ENCODE measurements at places on chromosomes 6 and 20.

- no peak for DNase-seq
Observed at GRCh38 chr6:165848086-165848426, 185.0 kb upstream of the PDE10A start.

- DNase-seq: no peak
Observed at GRCh38 chr6:35600659-35601125, 88.0 kb upstream of the TULP1 start.

- DNase-seq: peak; percentile 21
Observed at GRCh38 chr6:151475653-151476523, 17.9 kb upstream of the CCDC170 start.

DNA sequence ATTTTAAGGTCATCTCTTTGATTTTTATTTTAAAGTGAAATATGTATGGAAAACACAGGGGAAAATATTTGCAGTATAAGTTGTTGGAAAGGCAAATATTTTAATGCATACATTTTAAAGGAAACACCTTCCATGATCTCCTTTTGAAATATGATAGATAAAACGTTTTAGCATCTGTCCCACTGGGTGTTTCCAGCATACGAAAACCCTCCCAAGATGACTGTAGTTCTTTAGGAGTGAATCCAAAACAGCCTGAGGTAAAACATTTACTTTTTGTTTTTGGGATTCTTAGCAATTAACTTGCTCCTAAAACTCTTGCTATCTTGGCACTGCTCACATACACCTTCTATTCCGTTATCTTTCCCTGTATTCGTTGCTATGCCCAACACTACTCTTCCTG is 210.0 kb downstream of the EPHA7 start:
- no peak for DNase-seq

DNA sequence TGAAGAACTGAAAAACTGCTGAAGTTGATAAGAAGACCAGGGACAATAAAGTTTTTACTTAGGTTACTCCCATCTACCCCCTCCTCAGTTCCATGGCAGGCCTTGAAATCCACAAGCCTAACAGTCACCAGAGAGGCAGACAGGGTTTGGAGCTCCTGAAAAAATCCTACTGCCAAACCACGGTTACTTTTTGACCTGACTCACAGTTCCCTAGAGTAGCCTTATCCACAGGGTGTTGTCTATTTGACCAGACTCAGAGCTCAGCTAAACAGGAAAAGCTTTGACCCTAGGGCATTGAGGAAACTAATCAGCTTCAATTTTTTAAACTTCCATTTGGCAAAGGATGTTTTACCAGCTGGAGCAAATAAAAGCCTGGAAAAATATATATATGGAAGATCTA is 257.7 kb upstream of the NT5E start:
- DNase-seq: no peak

GRCh38 chr6:138240476-138241245 is 22.4 kb upstream of the PBOV1 start:
- no peak for DNase-seq

GRCh38 chr6:71262914-71263313 is 25.7 kb upstream of the OGFRL1 start:
- DNase-seq: no peak

DNA sequence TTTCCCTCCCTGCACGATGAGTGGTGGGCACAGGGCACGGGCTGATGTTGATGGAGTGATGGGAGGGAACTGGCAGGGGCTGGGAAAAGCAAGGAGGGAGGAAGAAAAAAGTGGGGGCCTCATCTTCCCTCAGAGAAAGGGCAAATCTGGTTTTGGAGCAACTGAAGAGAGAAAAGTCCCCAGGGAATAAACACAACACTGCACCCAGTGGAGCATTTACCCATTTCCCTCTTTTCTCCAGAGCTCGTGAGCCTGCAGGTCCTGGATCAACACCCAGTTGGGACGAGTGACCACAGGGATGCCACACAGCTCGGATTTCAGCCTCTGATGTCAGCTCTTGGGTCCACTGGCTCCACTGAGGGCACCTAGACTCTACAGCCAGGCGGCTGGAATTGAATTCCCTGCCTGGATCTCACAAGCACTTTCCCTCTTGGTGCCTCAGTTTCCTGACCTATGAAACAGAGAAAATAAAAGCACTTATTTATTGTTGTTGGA is 11.4 kb downstream of the MICA start:
- DNase-seq: no peak

DNA sequence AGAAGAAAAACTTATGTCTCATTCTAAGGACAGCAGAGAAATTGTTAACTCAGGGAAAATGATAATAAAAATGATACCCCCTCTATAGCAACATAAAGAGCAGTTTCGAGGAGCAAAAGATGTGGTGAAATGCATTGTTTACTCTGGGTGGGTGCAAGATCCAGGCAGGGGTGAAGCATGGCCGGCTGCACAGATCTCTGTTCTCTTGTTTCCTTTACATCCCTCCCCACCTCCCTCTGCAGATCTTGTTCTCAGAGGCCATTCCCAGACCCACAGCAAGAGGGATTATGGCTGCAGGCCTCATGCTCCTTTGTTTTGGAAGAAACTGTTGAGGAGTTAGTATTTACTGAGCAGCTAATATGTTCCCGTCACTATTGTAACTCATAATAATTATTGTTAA is 1.8 kb downstream of the BTN3A1 start:
- DNase-seq: no peak

GRCh38 chr20:22371843-22372242 is 212.5 kb downstream of the FOXA2 start:
- DNase-seq: no peak

- no peak for DNase-seq
Observed at GRCh38 chr20:57818418-57819181, 108.8 kb upstream of the PMEPA1 start.

GRCh38 chr20:12984069-12984765 is 24.6 kb upstream of the SPTLC3 start:
- DNase-seq: no peak

DNA sequence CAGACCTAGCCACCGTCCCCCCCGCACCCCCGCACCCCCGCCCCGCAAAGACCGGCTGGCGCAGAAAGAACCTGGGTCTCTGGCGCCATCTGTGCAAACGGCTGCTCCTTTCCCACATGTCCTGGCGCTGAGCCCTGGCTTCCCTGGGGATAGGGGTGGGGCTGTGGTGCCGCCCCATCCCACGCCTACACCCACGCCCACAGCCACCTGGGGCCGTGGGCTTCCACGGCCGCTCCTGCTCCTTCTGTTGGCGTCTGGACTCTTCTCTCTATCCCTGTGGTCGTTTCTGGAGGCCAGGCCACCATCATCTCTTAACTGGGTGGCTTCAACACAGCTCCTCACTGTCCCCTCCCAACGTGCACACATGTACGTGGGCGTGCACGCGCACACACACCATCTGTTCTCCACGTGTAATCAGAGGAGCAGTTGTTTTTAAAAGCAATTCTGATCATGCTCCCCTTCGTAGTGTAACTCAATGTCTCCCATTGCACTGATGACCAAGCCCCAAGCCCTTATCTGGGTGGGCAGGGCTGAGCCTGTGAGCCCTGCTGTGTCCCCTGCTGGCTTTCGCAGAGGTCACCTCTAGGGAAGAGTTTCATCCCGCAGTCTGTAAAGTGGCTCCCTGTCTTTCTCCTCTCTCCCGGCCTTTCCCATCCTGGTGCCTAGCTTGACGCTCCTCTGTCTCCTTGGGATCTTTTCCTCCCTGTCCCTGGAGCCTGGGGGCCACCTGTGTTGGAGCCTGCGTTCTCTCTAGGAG is 31.9 kb upstream of the FAM83D start:
- no peak for DNase-seq

DNA sequence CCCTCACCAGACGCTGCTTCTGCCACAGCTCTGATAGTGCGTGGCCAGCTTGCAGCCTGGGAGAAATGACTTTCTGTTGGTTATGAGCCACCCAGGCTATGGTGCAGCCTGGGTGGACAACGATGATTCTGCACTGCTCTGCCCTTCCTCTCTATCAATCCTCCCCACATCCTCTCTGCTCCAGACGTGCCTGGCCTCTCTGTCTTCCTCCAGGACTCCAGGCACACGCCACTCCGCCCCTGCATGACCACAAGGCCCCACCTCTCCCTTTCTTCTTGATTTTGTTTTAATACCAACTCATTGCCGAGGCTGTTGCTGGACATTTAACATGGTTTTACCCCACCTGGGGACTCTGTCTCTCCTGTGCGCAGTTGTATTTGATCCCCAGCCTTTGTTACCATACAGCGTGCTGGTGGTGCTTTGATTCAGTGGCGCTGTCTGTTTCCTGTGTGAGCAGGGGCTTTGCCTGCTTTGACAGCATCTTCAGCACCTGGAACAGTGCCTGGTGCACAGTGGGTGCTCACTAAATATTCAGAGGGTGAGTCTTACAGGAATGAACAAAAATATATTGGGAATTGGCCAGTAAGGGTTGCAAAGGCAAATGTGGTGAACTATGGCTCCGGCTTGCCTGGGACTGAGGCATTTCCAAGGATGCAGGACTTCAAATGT is 280.9 kb downstream of the CDH26 start:
- DNase-seq: no peak

DNA sequence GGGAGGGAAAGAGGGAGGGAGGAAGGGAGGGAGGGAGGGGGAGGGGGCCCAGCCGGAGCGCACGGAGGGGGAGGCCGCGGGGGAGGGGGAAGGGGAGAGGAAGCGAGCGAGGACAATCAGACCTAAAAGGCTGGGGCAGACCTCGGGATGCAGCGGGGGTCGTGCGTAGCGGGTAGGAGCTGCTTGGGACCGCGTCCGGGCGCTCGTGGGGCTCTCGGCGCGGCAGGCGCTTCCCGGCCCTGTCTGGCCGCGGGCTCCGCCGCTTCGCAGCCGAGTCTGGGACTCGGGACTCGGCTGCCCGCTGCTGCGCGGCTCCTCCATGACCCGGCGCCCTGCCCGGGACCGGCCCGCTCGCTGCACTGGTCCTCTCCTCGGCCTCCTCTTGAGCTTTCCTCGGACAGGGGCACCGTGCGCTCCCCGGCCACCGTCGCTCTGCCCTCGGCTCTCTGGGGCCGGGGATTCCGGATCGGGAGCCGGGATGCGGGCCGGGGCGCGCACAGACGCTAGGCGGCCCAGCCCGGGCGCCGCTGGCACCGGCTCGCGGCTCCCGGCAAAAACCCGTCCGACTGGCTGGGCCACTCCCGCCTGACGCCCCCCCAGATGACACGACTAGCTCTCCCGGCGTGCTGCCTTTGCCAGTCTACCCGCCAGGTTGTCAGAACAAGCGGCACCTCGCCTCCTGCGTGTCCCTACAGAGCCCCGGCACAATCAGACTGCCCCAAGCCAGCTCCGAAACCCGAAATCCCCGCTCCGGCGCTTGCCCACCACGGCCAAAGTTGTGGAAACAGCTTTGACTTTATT is 2.2 kb downstream of the TFAP2A start:
- no peak for DNase-seq

- DNase-seq: peak; percentile 15
Observed at GRCh38 chr20:50520222-50520880, 10.2 kb downstream of the PTPN1 start.

- no peak for DNase-seq
Observed at GRCh38 chr6:156438350-156438923, 338.7 kb upstream of the ARID1B start.

DNA sequence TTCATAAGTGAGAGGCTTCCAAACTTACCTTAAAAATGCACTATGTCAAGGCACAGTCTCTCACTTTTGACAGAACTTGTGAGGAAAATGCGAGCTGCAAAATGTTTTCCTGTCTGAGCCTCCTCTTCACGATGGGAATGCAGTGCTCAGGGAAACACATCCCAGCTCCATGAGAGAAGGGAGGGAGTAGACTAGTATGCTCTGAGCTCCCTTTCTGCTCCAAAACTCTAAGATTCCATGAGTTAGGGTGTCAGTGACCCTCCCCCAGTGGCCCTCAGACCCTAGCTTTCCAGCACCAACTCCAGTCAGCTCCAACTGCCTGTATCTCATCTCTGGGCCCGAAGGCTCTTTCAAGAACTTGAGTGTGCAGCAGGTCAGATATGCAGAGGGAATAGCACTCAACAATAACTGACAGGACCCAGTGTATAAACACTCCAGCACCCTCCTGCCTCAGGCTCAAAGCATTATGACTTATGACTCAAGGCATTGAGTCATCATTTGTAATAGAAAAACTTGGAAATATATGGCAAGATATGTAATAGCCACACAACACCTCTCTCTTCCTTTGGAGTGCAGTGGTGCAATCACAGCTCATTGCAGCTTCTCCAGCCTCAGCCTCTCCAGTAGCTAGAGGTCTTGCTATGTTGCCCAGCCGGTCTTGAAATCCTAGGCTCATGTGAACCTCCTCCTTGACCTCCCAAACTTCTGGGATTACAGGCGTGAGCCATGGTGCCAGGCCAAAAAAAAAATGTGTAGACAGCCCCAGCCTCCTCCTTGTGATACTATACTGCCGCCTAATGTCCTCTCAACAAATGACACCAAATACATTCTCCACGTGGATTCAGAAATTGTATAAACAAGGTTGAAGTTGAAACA is 16.7 kb upstream of the ENTPD6 start:
- no peak for DNase-seq

- DNase-seq: no peak
Observed at GRCh38 chr6:109102762-109103161, 7.5 kb downstream of the CEP57L1 start.
